ENCODE measurements at places on chromosomes 2 and 18.

DNA sequence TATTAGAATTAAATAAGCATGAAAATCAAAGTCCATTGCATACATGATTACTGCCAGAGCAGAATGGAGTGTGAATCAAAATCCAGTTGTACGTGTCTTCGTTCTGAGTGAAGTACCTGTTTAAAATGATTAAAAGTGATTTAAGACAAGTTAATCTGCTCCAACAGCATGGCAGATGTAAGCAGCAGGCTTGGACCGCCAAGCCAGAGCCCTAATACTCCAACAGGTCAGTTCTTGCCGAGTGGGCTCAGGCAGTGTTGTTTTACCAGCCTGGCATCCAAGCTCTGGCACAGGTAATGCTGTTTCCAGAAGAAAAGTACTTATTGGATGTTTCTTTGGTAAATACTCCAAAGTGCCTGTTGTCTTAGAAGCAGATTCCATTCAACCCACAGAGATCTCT lies 171.4 kb upstream of the EPAS1 start:
- DNase-seq, result no peak

DNA sequence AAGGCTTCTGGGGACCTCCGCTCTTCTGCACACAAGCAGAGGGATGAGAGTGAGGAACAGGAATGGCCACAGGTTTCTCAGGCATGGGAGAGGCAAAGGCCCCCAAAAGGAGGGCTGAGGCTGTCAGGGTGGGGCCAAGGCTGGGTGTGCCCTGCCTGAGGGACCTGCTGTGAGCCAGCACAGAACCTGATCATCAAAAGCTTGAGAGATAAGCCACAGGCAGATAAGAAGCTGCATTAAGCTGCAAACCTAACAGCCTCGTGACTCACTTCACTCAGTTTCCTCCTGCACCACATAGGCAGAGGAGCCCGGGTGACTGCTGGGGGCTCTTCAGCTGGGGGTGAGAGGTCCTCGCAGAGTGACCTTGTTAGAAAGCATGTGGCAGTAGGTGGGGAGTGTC lies 64.5 kb upstream of the LAPTM4A start:
- no peak for DNase-seq

- no peak for DNase-seq
These were observed 105.1 kb upstream of the PXDN start for GRCh38 chr2:1849450-1849849.

- DNase-seq, result no peak
These were observed 48.5 kb upstream of the CCDC195 start for GRCh38 chr2:224764565-224765236.

DNA sequence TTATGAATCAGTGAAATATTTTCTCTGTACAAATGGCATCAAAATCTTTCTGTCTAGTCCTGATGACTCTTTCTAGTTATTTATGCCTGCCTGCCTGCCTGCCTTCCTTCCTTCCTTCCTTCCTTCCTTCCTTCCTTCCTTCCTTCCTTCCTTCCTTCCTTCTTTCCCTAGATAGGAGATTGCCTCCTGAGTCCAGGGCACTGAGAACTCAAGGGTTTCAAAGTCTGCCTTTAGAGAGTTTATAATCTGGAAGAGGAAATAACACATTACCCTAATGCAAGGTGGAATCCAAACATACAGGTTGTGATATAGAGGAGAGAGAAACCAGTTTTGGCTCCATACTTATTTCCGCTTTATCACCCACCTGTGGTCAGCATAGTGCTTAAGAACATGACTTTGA lies 98.1 kb upstream of the SERPINE2 start:
- DNase-seq, result no peak

GRCh38 chr2:105647731-105648130 lies 97.0 kb upstream of the NCK2 start:
- no peak for DNase-seq
